ENCODE measurements at places on chromosomes 12 and 14. TPM values are rescaled to one million over a fixed set of nuclear protein-coding genes. Genes with fewer than 3 reads are reported as not detected.

The SLC2A13 gene
- 2.7 TPM for polyA plus RNA-seq

The CLBA1 gene
- 7.7 TPM for polyA plus RNA-seq

The IRAK3 gene
- polyA plus RNA-seq: 3.1 TPM

The KRT2 gene
- not detected for polyA plus RNA-seq

The KCNMB4 gene
- polyA plus RNA-seq: 1.2 TPM

The IL26 gene
- polyA plus RNA-seq: not detected

The SARNP gene
- polyA plus RNA-seq: 139 TPM

The FRS2 gene
- polyA plus RNA-seq: 21.7 TPM

The MYH6 gene
- 0.80 TPM for polyA plus RNA-seq

The SERPINA6 gene
- not detected for polyA plus RNA-seq

The IKBIP gene
- 121 TPM for polyA plus RNA-seq

The FGF23 gene
- not detected for polyA plus RNA-seq

The HOXC12 gene
- not detected for polyA plus RNA-seq

The MDP1 gene
- 23.3 TPM for polyA plus RNA-seq

The PCED1B gene
- 3.6 TPM for polyA plus RNA-seq

The SPRYD3 gene
- 55.5 TPM for polyA plus RNA-seq

The RPL10L gene
- not detected for polyA plus RNA-seq

The RERGL gene
- polyA plus RNA-seq: 0.77 TPM

The TOMM20L gene
- not detected for polyA plus RNA-seq

The PELI2 gene
- polyA plus RNA-seq: 1.3 TPM

The P2RX2 gene
- polyA plus RNA-seq: not detected

The ARHGEF25 gene
- 0.60 TPM for polyA plus RNA-seq

The EIF2S3B gene
- polyA plus RNA-seq: 0.39 TPM

The TAS2R19 gene
- not detected for polyA plus RNA-seq

The STAB2 gene
- not detected for polyA plus RNA-seq

The NRL gene
- 0.56 TPM for polyA plus RNA-seq

The DHRS2 gene
- not detected for polyA plus RNA-seq

The FITM1 gene
- polyA plus RNA-seq: not detected

The RNASE4 gene
- 37.9 TPM for polyA plus RNA-seq

The SLC38A2 gene
- 649 TPM for polyA plus RNA-seq

The MANSC4 gene
- polyA plus RNA-seq: not detected

The RILPL1 gene
- polyA plus RNA-seq: 2.9 TPM

The SRRM4 gene
- polyA plus RNA-seq: not detected

The RTN1 gene
- polyA plus RNA-seq: 0.33 TPM

The HOXC5 gene
- 1.3 TPM for polyA plus RNA-seq

The OTX2 gene
- polyA plus RNA-seq: not detected
